ENCODE measurements at places on chromosomes 13 and 19. TPM values are rescaled to one million over a fixed set of nuclear protein-coding genes. Genes with fewer than 3 reads are reported as not detected.

Gene LACC1
- total RNA-seq: 2.4 TPM

Gene TEX29
- 0.42 TPM for total RNA-seq

Gene CEACAM6
- not detected for total RNA-seq

Gene UBXN6
- 51.0 TPM for total RNA-seq

Gene STOML3
- total RNA-seq: not detected

Gene CEACAM7
- not detected for total RNA-seq

Gene SIGLEC8
- 0.13 TPM for total RNA-seq

Gene CNOT3
- total RNA-seq: 73.2 TPM

Gene CYP2A6
- total RNA-seq: not detected

Gene SBNO2
- total RNA-seq: 95.5 TPM

Gene KCNJ14
- total RNA-seq: 2.2 TPM

Gene CUL4A
- total RNA-seq: 89.9 TPM

Gene KLK14
- 0.64 TPM for total RNA-seq

Gene SIGLEC12
- total RNA-seq: 0.54 TPM

Gene MAN2B1
- total RNA-seq: 143 TPM

Gene LRCH1
- total RNA-seq: 21.8 TPM

Gene PDE4C
- total RNA-seq: not detected

Gene CCDC194
- 2.6 TPM for total RNA-seq

Gene PROZ
- total RNA-seq: not detected

Gene KLK7
- total RNA-seq: not detected

Gene JAK3
- 222 TPM for total RNA-seq

Gene POSTN
- not detected for total RNA-seq

Data from activated T-helper 1 cell treated with anti-CD3 and anti-CD28 coated beads, Interleukin-12 subunit alpha, Interleukin-12 subunit beta, Interleukin-2, Interleukin-4 antibody, amounts not matched to agents 30 ng/mL and 10 ng/mL and 1 ng/mL, durations not matched to agents 14 hours and 24 hours and 36 hours (primary cell).